ENCODE measurements at places on chromosomes 5 and 9.

- DNase-seq = no peak
Measured at GRCh38 chr9:93904649-93905472, 50.3 kb downstream of the BARX1 start.

- no peak for DNase-seq
Measured at GRCh38 chr5:15001517-15001916, 129.9 kb upstream of the ANKH start.

DNA sequence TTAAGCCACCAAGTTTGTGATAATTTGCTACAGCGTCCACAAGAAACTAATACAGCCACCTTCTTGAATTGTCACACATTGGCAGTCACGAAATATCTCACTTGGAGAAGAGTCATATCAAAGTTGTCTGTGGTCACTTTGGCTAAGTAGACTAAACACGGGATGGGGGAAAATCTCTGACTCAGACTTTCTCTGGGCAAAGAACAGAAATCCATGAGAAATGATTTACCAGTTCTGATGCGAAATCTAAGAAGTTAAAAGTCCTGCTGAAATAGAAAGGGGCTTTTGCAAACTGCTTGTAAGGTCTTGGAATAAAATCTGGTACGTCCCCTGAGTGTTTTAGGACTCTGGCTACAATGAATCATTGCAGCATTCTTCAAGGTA, 158.4 kb downstream of the COL23A1 start:
- peak; percentile 43 for DNase-seq

DNA sequence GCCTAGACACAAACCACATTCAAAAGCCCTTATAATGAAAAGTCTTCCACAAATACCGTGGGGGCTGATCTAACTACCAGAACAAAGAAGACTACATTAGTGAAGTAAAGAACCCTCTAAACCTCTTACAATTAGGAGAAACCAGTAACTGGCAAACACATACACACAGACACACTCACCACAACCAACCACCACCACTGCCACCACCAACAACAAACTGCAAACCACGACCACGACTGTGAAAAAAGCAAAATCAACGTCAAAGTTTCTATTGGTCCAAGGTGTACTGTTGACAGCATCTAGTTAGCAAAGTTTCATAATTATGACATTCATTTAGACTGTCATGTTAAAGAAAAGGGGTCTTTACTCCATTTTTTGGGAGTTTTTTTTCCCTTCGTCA, 2.7 kb downstream of the CDO1 start:
- no peak for DNase-seq

- no peak for DNase-seq
Measured at GRCh38 chr5:56229111-56229510, 4.0 kb downstream of the ANKRD55 start.

DNA sequence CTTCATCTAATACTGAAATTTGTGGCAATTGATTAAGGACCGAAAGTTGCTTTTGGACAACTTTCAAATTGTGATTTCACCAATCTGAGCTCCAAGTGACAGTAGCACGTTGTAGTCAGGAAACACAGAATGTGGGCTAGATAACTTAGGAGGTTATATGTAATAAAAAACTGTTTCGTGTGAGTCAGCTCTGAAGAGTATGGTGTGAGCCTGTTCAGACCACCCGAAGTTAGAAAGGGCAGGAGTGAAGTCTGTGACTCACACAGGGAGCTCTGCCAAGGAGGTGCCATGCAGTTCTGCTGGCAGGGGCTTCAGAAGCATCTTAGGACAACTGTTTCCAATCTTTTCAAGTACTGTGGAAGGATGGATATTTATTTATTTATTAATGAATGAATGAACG, 16.4 kb upstream of the ZBTB34 start:
- DNase-seq = peak; percentile 70

All from fibroblast of skin of right quadriceps (primary cell).